Thoracic aorta (tissue), 2 donors: ENCODE measurements at places on chromosomes 1 and 21. TPM values are rescaled to one million over a fixed set of nuclear protein-coding genes. Genes with fewer than 3 reads are reported as not detected.

- DNase-seq: no peak
These were observed 37.8 kb upstream of the GADD45A start for GRCh38 chr1:67647036-67647798.

DNA sequence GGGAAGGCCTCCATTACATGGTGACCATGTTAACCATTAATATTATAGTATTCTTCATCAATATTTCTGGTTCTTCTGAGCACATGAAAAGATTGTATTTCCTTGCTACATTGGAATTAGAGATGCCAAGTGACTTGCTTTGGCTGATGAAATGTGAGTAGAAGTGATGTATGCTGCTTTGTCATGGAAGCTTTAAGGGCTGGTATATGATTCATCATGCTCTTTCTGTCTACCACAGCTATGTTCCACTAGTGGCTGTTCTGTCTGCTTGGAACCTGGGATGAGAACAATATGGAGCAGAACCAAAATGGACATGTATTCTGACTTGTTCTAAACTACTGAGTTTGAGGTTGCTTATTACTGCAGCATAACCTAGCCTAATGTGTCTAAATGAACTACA, 163.3 kb downstream of the TM2D1 start:
- DNase-seq: no peak

- DNase-seq: no peak
These were observed 5.4 kb downstream of the PPP2R5A start for GRCh38 chr1:212290608-212291007.

H6PD gene
- 57.8 TPM for total RNA-seq

DNA sequence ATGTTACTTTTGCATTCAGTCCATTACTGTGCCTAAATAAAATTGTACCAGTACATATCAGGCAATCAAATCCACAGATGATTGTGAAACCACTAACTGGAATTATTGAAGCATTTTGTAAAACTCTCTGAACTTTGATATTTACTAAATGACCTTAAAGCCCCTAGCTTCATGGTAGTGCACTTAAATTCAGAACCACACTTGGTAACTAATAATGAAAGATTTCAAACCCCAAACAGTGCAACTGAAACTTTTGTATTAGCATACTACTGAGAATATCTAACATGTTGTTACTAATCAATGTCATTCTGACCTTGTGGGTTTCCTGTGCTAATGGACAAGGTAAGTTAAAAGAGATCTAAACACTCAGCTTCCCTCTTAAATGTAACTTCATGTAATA, at the start of gene CFHR3:
CFHR3 (plus strand) TSS at position 238 of the 400 bp plus-strand sequence; CDS start at position 285, 47 bp downstream.
- no peak for DNase-seq

DNA sequence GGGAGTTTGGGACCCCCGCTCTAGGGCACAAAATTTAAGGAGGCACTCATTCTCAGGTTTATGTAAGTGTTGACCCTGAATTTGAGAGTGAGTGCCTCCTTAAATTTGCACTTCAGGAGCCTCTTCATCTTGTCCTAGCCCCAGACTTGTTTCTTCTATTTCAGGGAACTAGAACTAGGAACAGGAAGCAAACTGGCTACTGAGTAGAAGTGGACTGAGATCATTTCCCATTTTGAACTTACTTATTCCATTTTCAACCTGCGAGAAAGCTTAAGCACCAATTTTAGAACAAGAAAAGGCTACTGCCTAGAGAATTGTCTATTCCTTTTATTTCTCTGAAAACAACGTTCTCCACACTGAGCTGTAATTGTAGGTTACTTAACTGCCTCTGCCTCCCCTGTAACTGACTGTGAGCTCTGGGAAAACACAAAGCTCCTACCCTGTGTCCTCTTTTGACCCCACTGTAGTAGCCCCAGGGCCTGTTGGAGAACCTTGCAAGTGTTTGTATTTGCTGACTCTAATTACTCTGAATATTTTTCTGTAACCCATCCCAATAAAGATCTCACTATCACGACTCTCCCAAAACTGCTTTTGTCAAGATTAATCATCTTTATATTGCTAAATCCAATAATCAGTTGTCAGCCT, 2.5 kb downstream of the PPT1 start:
- no peak for DNase-seq

DNA sequence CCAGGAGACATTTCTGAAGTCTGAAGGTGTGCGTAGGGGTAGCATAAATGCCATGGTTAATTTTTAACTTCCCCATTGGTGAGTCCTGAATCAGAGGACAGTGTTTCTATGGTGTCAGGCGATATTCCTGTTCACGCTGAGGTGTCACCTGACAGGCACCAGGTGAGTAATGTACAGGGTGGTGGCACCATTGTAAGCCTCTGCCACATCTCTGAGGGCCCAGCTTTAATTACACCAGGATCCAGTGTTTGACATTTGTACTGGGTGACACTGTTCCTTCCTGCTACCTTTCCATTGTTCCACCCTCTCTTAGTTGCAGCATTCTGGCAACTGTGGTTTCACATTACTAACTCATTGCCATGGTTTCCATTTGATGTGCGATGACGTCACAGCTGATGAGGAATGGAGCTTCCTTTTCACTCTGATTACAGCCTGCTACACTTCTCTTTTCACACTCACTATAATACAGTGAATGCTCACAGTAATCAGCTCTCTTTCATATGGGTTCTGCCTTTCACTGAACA, 40.6 kb upstream of the MARK1 start:
- DNase-seq: no peak

GRCh38 chr1:14757286-14757625, 158.8 kb downstream of the KAZN start:
- no peak for DNase-seq
